ENCODE measurements at places on chromosomes 1 and 21.

- no peak for DNase-seq
These were observed 5.6 kb upstream of the GPR25 start for GRCh38 chr1:200867018-200867811.

GRCh38 chr1:221722254-221723017 is 19.5 kb downstream of the DUSP10 start:
- peak; percentile 15 for DNase-seq

DNA sequence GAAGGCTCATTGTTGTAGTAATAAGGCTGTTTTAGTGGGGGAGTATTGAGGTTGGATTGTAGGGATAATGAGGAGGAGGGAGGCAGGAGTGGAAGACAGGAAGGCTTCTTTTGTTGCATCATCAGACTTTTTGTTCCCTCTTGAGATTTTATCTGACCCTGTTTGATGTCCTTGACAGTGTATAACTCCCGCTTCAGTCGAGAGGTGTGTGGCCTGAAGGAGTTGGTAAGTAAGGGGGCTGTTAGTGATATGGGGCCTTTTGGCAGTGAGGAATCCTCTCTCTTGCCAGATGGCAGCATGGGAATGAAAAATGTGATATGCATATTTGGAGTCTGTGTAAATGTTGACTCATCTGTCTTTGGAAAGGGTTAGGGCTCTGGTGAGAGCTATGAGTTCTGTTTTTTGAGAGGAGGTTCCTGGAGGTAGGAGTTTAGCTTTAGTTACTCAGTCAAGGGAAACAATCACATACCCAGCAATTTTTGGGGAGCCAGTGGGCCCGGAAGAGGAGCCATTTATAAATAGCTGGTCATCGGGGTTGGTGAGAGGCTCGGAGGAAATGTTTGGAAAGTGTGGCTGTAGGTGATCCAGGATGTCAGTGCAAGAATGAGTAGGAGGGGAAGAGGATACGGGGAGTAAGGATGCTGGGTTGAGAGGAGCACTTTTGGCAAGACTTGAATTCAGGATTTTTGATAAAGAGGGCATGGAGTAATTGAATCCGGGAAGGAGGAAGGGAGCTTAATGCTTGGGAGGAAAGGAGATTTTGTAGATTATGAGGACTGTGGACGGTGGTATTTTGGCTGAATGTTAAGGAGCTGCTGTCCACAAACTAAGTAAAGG is 136.7 kb upstream of the ETV3 start:
- no peak for DNase-seq

DNA sequence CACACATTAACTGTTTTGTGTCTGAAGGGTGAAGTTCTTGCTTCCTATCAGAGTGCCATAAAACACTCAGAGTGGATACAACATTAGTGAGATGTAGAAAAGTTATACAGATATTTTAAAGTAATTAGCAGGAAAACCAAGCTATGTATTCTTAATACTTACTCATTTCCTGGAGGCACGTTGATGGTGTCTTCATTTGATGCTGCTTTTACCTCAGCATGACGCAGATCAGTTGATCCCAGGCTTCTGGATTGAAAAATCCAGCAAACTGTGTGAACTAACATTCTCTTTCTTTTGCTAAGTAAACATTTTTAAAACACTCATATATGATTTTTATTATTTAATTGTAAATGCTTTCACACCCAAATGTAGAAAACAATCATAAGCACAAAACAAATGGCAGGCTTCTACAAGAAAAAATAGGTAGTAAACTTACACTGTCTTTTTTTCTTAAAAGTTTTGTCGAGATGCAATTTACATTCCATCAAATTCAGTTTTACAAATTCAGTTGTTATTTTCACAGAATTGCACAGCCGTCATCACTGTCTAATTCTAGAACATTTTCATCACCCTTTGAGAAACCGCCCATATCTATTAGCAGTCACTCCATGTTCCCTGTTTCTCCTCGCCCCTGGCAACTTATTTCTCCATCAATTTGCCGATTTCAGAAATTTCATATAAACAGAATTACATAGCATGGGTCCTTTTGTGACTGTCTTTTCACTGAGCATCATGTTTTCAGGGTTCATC is 198.9 kb downstream of the LRRC7 start:
- DNase-seq, result no peak

- DNase-seq, result no peak
These were observed 2.8 kb downstream of the ANKRD34A start for GRCh38 chr1:145961425-145962156.

GRCh38 chr1:23044035-23044434 is 24.8 kb downstream of the KDM1A start:
- no peak for DNase-seq

- no peak for DNase-seq
These were observed 144.3 kb downstream of the FCRL5 start for GRCh38 chr1:157407917-157408525.

Measured in right forelimb (tissue), 1 donor.